ENCODE measurements at places on chromosomes 1 and 21.

DNA sequence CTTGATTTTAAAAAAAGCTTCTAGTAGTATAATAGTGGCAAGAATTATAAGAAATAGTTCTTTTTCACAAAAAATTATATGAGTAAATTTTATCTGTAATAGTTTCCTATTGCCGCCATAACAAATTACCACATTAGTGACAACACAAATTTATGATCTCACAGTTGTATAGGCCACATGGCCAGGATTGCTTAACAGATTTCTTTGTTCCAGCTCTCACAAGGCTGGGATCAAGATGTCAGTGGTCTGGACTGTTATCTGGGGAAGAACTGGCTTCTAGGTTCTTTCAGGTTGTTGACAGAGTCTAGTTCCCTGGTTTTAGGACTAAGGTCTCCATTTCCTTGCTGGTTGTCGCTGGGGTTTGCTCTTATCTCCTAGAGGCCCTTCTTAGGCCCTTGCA, 236.4 kb downstream of the USP25 start:
- DNase-seq: no peak

DNA sequence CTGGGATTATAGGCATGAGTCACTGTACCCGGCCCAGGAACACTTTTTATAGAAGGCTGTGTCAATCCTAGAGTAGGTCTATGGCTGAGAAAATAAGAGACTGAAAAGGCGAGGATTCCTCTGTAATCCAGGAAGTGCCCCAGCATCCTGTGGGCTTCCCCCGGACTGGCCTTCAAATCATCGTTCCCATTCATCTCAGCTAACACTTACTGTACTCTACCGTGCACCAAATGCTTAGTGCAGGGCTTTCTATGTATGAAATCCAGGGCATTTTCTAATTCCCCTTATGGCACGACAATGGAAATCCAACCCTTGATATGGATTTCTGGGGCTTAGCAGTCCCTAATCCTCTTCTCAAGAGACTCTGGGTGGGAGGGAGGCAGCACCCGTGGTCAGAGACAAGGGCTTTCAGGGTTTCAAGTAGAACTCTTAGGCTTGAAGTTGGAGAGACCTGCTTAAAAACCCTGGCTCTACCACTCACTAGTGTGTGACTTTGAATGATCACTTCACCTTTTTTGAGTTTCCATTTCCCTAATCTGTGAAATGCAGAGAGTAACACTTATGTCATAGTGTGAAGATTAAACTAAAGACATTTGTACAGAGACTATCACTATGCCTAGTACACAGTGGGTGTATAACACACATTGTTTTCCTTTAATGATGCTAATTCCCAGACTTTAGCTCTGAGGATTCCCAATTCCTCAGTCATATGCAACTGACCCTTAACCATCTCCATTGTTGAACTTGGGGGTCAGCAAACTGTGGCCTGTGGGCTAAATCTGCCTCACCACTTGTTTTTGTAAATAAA, 20.3 kb downstream of the MECR start:
- no peak for DNase-seq

DNA sequence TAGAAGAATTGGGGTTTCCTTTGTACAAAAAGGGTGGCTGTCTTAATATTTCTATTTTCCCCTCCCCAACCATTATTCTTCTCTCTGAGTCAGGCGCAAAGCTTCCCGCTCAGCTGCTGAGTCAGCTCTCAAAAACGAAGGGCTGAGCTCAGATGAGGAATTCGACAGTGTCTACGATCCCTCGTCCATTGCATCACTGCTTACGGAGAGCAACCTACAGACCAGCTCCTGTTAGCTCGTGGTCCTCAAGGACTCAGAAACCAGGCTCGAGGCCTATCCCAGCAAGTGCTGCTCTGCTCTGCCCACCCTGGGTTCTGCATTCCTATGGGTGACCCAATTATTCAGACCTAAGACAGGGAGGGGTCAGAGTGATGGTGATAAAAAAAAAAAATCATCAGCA, 3.0 kb upstream of the TUFT1 start:
- DNase-seq: no peak

DNA sequence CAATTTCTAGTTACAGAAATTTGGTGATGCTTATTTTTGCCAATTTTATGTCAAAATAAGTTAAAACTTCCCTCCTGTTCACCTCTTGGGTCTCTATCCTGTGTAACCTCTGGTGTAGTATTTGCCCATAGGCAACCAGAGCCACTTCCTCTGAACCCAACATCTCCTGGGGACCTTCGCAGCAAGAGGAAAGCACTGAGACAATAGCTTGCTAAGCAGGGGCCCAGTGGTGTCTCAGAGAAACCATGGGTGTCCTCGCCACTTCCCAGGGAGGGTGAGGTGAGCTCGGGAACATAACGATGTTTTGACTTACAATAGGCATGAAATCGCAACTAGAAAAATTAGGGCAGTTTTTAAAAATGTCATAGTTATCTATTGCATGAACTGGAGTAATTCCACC, 56.4 kb upstream of the SCCPDH start:
- no peak for DNase-seq

GRCh38 chr21:38493549-38494250, 4.6 kb downstream of the ERG start:
- DNase-seq: no peak

DNA sequence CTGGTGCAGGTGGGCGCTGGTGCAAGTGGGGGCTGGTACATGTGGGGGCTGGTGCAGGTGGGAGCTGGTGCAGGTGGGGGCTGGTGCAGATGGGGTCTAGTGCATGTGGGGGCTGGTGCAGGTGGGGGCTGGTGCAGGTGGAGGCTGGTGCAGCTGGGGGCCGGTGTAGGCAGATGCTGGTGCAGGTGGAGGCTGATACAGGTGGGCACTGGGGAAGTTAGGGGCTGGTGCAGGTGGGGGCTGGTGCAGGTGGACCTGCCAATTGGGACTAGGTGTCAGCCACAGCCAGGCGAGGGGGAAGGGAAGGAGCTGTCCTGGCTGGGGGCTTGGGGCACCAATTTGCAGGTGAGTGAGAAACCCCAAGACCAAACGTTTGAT, 46.5 kb upstream of the TLR5 start:
- DNase-seq: no peak

DNA sequence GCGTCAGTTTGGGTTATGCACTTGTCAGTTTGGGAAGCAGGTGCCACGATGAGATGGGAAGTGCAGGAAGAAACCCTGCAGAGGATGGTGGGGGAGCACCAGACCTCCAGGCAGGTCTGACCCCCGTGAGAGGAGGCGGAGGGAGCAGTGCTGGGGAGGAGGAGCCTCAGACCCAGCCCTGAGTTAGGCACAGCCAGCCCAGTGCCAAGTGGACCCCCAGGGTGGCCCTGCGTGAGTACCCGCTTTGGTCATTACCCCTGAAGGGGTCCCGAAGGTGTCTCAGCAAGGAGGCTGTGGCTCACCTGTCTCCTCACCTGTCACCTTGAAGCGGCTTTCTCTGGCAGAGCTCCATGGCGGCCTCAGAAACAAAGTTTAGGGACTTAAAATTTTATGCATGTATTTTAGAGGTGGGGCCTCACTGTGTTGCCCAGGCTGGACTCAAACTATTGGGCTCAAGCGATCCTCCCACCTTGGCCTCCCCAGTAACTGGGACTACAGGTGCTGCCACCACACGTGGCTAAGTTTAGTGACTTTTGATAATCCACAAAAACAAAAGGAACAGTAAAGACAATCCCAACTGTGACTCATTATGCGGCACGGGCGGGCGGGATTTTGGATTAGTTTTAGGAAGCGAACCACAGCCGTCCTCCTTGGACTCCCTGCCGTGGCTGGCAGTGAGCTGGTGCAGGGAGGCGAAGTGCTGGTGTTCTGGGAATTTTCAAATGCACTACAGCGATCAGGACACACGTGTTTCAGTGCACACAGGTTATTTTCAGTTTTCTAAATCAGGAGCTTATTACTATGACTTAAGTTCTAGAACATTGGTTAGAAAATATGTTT, 4.7 kb downstream of the AGPAT3 start:
- DNase-seq: no peak

- no peak for DNase-seq
Measured at GRCh38 chr1:46961066-46961758, 19.9 kb upstream of the CYP4A11 start.

DNA sequence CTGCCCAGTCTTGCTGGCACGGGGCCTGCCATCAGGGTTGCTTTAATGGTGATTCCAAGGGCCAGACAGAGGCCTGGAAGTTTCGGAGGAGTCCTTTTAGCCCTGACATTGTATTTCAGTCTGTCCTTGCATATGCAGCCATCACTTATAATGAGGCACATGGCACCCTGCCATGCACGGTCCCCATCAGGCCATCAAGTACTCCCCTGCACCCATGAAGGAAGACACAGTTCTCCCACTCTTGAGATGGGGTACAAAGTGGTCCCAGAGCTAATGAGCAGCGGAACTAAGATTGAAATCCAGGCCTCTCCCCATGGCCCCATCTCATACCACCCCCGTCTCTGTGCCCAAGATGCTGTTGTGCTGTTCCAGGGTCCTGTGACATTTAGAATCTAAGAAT, 596.6 kb downstream of the PTPRU start:
- no peak for DNase-seq

GRCh38 chr1:59098655-59099054, 198.2 kb upstream of the FGGY start:
- DNase-seq: no peak

GRCh38 chr1:99589186-99589636, 56.7 kb upstream of the PALMD start:
- DNase-seq: no peak

GRCh38 chr1:160637821-160638539, 8.9 kb downstream of the SLAMF1 start:
- no peak for DNase-seq

GRCh38 chr1:22711591-22712501, 1.2 kb downstream of the EPHB2 start:
- DNase-seq: no peak
